ENCODE measurements at places on chromosomes 4 and X.

GRCh38 chr4:22003878-22004277 is 55.3 kb upstream of the KCNIP4 start:
- DNase-seq = no peak

- DNase-seq = no peak
These were observed 204.7 kb downstream of the TLL1 start for GRCh38 chr4:166077782-166078181.

DNA sequence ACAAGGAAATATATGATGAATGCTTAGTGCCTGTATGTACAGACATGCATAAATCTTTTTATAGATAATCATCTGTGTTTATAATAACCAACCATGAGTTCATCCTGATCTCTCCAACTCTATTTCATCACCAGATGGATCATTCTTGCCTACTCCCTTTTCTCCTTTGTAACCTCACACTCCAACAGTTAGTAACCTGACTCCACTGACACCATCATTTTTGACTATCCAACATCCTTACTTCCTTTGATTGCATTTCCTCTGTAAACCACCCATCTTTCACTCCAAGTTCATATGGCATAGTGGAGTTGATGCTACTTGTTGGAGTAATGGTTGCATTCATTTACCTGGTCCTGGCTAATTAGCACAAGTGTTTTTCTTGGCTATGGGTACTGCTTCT is 170.6 kb downstream of the ZNF330 start:
- no peak for DNase-seq

DNA sequence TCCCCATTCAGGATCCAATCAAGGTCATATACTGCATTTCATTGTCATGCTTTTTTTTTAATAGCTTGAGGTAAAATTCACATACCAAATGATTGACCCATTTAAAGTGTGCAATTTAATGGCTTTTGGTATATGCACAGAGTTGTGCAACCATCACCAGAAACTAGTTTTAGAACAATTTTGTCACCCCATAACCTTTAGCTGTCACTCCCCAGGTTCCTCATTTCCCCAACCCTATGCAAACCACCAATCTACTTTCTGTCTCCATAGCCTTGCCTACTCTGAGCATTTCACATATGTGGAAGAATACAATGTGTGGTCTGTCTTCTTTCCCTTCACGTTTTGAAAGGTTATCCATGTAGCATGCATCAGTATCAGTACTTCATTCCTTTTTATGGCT is 1.4 kb upstream of the SMAD1 start:
- DNase-seq = no peak

DNA sequence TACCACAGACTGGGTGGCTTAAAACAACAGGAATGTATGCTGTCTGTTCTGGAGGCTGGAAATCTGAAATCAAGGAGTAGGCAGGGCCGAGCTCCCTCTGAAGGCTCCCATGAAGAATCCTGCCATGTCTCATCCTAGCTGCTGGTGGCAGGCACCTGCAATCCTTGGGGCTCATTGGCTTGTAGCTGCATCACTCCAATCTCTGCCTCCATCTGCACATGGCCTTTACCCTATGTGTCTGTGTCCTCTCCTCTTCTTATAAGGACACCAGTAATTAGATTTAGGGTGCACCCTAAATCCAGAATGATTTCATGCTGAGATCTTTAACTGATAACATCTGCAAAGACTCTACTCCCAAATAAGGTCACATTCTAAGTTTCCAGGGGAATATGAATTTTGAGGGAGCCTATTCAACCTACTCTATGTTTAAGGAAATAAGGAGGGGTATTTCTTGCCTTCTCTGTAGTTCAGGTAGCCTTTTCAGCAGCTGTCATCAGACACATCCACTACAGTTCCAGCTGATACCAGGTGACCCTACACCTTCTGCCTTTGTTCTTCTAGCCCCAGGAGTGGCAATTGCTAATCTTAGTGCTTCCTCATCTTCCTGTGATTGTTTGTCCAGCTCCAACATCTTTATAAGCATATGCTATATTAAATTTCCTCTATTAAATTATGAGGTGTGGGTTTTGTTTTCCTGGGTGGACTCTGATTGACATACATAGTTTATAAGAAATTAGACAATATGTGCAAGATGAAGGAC is 295.1 kb upstream of the TAPT1 start:
- no peak for DNase-seq

GRCh38 chr4:109407027-109407737 is 26.4 kb upstream of the SEC24B start:
- no peak for DNase-seq

GRCh38 chr4:32192363-32192762 is 1472.2 kb downstream of the PCDH7 start:
- DNase-seq = no peak
